ENCODE measurements at places on chromosomes 1 and 21.

GRCh38 chr1:67674260-67675011 is 10.6 kb upstream of the GADD45A start:
- peak; percentile 43 for DNase-seq

- DNase-seq = no peak
These were observed 60.4 kb upstream of the HAO2 start for GRCh38 chr1:119308130-119308700.

GRCh38 chr1:228527596-228527995 is 40.4 kb downstream of the RNF187 start:
- DNase-seq = no peak

- DNase-seq = no peak
These were observed 1.6 kb downstream of the COL11A1 start for GRCh38 chr1:103106426-103107341.

DNA sequence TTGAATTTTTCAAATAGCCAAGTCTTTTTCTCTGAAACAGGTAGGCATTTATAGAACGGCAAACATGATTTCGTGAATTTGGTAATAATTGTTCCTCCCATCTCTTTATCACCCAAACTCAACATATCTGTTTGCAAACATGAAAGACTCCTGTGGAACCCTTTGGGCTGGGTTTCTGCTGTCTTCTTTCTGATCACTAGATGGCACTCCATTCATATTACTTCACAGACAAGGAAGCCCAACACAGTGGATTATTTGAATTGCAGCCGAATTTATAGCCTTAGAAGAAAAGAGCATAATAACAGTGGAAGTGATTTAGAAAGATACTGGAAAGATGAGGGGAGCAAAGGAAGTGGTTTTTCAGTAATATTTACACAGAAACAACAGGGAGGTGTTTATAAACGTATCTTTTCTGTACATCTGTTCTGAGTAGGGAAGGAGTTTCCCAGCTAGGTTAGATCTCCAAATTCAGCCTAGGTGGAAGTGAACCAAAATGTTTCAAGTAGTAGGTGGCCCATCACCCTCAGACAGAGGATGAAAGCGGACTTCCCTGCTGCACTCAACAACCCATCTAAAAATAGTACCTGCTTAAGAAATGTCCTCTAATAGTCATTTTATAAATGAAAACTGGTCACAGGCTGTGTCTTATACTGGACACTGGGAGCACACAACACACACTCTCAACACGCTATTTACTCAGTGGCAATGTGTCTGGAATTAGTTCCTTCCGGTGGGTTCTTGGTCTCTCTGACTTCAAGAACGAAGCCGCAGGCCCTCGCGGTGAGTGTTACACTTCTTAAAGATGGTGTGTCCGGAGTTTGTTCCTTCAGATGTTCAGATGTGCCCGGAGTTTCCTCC is 67.6 kb downstream of the MAP3K21 start:
- peak; percentile 9 for DNase-seq

DNA sequence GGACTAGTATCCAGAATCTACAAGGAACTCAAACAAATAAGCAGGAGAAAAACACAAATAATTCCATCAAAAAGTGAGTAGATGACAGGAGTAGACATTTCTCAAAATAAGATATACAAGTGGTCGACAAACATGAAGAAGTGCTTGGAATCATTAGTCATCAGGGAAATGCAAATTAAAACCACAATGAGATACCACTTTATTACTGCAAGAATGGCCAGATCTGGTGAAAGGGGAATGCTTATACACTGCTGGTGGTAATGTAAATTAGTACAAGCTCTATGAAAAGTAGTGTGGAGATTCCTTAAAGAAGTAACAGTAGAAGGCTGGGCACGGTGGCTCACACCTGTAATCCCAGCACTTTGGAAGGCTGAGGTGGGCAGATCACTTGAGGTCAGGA is 73.8 kb downstream of the POU2F1 start:
- no peak for DNase-seq

GRCh38 chr21:36478941-36479340 is 981 bp downstream of the CLDN14 start:
- DNase-seq = no peak

DNA sequence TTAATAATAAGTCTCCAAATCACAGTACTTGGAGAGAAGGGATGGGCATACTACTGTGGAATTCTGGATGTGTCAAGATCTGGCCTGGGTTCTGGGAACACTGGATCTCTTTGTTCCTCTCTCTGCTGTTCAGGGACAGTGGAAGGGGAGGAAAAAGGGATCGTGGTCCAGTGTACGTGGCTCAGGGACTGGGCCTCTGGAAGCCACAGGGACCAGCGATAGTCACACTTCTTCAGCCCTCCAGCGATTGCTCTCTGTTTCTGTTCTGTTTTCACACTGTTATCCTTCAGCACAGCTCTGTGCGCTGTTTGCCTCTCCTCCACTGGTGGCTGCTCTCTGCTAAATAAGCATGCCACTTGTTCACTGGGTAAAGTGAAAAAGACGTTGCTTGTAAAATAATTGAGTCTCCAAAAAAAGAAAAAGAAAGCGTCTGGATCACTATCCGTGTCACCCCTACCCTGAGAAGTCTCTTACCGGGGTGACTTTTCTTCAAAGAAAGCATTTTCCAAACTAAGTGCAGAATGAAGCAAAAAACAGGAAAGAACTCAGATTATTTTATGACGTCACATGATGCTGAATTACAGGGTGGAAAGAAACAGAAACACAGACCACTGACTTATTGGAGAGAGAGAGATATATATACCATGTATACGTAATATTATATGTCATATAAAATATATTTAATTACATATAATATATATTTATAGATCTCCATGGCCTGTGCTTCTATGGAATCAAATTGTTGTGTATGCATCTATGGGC is 279.4 kb downstream of the RGS7 start:
- no peak for DNase-seq

DNA sequence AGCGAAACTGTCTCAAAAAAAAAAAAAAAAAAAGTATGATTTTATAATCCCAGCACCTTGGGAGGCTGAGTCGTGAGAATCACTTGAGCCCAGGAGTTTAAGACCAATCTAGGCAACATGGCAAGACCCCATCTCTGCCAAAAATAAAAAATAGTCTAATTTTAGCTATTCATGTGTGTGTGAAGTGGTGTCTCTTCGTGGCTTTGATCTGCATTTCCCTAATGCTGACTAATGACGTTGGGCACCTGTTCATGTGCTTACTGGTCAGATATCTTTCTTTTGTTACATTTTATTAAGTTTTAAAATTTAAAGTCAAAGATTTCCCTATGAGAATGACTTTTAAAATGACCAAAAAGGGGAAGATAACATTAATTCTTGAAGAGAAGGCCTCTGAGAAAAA is 31.0 kb downstream of the PSEN2 start:
- no peak for DNase-seq

- DNase-seq = no peak
These were observed 26.9 kb upstream of the NKAIN1 start for GRCh38 chr1:31266547-31266946.

- no peak for DNase-seq
These were observed 1557.4 kb downstream of the PLA2G4A start for GRCh38 chr1:188386161-188386560.

- DNase-seq = no peak
These were observed 1.7 kb upstream of the C2CD2 start for GRCh38 chr21:41955516-41955915.

All from stimulated activated CD4-positive, alpha-beta T cell treated with anti-CD3 and anti-CD28 coated beads, Interleukin-15, amount 100 ng/mL, for 24 hours (primary cell).